ENCODE measurements at places on chromosomes 7 and 10. TPM values are rescaled to one million over a fixed set of nuclear protein-coding genes. Genes with fewer than 3 reads are reported as not detected.

Gene AGAP5
- 3.1 TPM for total RNA-seq

Gene ARHGEF5
- 32.7 TPM for total RNA-seq

Gene SDK1
- 7.3 TPM for total RNA-seq

Gene GFRA1
- 2.0 TPM for total RNA-seq

Gene DTX2
- 59.1 TPM for total RNA-seq

Gene NRG3
- 4.3 TPM for total RNA-seq

Gene PNLIPRP3
- not detected for total RNA-seq

Gene GRK5
- total RNA-seq, result 2.5 TPM

Gene SLC26A3
- total RNA-seq, result not detected

GRCh38 chr10:49383853-49384252 is 12.0 kb downstream of the DRGX start:
- H3K4me3 ChIP-seq, result no peak overlapping the region
- H3K27me3 ChIP-seq, result no peaks in the 10 kb centered on the region
- no peak overlapping the region for H3K27ac ChIP-seq
- H3K36me3 ChIP-seq, result no peaks in the 10 kb centered on the region
- no peaks in the 10 kb centered on the region for H3K4me1 ChIP-seq

DNA sequence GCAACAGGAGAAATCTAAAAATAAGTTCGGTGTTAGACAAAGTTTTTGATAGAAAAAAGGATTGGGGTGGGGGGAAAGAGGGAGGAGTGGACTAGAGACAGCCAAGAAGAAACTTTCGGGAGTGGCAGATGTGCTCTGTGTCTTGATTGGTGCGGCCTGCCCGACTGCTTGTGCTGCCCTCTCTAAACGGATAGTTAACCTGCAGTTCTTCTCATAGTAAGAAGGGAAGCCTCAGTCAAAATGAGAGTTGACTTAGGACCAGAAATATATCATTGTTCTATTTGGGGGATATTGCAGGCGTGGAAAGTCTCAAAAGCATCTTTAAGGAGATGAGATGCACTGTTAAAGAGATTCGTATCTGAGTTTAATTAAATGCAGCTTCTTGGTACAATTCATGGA is 39.3 kb downstream of the UBE3C start:
- H3K36me3 ChIP-seq, result peaks cover 78% of the 10 kb centered on the region
- no peak for DNase-seq
- no peaks in the 10 kb centered on the region for H3K27me3 ChIP-seq
- no peak overlapping the region for H3K27ac ChIP-seq
- no peaks in the 10 kb centered on the region for H3K4me1 ChIP-seq

GRCh38 chr7:44466300-44467216 is 23.9 kb downstream of the NUDCD3 start:
- H3K36me3 ChIP-seq, result no peaks in the 10 kb centered on the region
- no peak overlapping the region for H3K27ac ChIP-seq
- no peaks in the 10 kb centered on the region for H3K4me1 ChIP-seq
- DNase-seq, result no peak

DNA sequence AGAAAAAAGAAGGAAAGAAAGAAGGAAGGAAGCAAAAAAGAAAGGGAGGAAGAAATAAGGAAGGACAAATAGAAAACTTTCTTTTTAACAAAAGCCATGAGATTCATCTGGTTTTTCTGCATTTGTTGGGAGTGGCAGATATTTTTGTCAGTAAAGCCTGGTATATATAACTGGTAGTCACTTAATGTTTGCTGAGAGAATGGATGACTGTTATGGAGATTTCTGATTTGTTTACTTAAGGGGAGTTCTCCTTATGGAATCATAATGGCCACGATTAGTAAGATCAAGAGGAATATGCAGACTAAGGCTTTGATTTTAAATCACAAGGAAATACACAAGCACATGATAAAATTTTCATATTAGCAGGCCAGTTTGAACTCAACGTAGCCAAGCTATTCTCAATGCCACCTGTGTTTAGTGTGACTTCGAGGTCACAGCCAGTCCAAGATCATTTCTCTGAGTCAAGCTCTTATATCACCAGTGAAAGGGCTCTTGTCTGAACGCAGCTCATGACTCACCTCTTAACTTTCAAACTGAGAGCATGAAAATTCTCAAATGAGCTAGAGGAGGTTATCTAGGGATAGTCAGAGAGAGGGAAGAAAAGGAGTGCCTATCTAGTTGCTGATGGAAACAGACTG is 445.1 kb upstream of the ZMIZ1 start:
- 0 out of 2 replicates have a peak, but pooled peaks cover 2% of the 10 kb centered on the region for H3K4me1 ChIP-seq
- no peaks in the 10 kb centered on the region for H3K27me3 ChIP-seq
- H3K36me3 ChIP-seq, result no peaks in the 10 kb centered on the region
- H3K27ac ChIP-seq, result no peak overlapping the region
- no peak overlapping the region for H3K4me3 ChIP-seq

DNA sequence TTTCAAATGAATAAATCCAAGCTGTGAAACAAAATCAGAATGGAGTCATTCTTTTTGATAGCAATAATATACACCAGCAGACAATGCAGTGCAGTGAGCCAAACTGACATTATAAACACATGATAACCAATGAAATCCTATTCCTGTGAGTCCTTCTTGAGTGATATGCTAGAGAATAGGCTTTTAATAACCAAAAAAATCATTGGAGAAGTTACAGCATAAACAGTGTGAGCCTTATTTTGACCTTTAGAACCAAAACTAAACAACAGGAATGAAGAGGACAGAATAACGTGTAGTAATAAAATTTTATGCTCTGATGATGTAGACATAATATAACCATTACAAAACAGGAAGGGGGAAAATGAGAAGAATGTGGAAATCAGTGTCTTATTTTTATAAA is 8.7 kb downstream of the HUS1 start:
- H3K36me3 ChIP-seq, result peaks cover 63% of the 10 kb centered on the region
- H3K4me1 ChIP-seq, result no peaks in the 10 kb centered on the region
- no peaks in the 10 kb centered on the region for H3K27me3 ChIP-seq
- DNase-seq, result no peak

- no peaks in the 10 kb centered on the region for H3K4me1 ChIP-seq
- no peak overlapping the region for H3K27ac ChIP-seq
- no peaks in the 10 kb centered on the region for H3K36me3 ChIP-seq
These were observed 48.4 kb downstream of the C10orf143 start for GRCh38 chr10:130062201-130062600.

DNA sequence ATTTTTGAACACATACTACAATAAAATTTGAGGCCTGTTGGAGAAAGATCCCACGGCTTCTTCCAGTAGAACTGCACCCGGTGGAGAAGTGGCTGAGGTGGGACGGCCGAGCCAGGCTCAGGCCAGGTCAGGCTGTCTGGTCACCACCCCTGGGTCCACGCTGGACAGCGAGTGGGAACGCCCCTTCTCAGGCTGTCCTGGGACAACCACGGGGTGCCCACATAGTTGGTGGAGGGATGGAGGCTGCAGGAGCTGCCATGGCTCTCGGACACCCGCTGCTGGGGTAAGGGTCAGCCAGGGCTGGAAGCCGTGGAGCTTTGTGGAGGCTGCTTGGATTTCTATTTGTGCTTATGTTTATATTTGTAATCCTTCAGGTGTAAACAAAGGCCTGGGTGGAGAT is 206.5 kb downstream of the DNAJB6 start:
- no peaks in the 10 kb centered on the region for H3K4me1 ChIP-seq
- H3K27me3 ChIP-seq, result no peaks in the 10 kb centered on the region
- no peak for DNase-seq
- no peak overlapping the region for H3K27ac ChIP-seq

- H3K27ac ChIP-seq, result no peak overlapping the region
- no peaks in the 10 kb centered on the region for H3K36me3 ChIP-seq
- no peaks in the 10 kb centered on the region for H3K4me1 ChIP-seq
- DNase-seq, result no peak
These were observed 33.1 kb downstream of the DENND2A start for GRCh38 chr7:140607441-140607989.

- H3K27me3 ChIP-seq, result no peaks in the 10 kb centered on the region
- no peak for DNase-seq
- peaks cover 11% of the 10 kb centered on the region for H3K4me1 ChIP-seq
These were observed 551.8 kb upstream of the GALNT17 start for GRCh38 chr7:70580161-70580560.

GRCh38 chr10:80477813-80478212 is 23.7 kb downstream of the TSPAN14 start:
- peaks cover 10% of the 10 kb centered on the region for H3K4me1 ChIP-seq
- H3K27me3 ChIP-seq, result no peaks in the 10 kb centered on the region
- H3K4me3 ChIP-seq, result no peak overlapping the region
- no peak for DNase-seq
- H3K27ac ChIP-seq, result no peak overlapping the region
- no peaks in the 10 kb centered on the region for H3K36me3 ChIP-seq

GRCh38 chr10:33715303-33715975 is 381.0 kb upstream of the NRP1 start:
- H3K4me1 ChIP-seq, result no peaks in the 10 kb centered on the region
- no peaks in the 10 kb centered on the region for H3K27me3 ChIP-seq
- no peak for DNase-seq

DNA sequence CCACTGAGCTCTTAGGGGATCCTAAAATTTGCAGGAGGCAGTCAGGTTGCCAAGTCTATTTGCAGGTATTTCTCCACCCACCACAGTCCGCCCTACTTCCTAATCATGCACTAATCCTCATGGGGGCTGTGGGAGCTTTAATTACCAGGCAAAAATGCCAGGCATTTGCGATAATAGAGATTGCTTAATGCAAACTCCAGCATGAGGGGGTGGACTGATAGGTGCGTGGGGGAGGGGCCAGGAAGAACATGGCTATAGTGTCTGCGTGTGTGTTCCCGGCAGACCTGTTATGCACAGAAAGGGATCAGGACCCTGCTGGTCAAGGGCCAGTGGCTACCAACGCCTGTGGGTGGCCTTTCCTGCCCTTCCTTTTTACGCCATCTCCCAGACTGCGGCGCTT is 15.6 kb upstream of the AQP1 start:
- no peak for DNase-seq
- no peak overlapping the region for H3K27ac ChIP-seq
- no peaks in the 10 kb centered on the region for H3K36me3 ChIP-seq
- no peak overlapping the region for H3K4me3 ChIP-seq

GRCh38 chr7:46559194-46559832 is 638.2 kb upstream of the IGFBP3 start:
- H3K27ac ChIP-seq, result no peak overlapping the region
- no peaks in the 10 kb centered on the region for H3K4me1 ChIP-seq
- H3K27me3 ChIP-seq, result no peaks in the 10 kb centered on the region
- H3K36me3 ChIP-seq, result no peaks in the 10 kb centered on the region
- DNase-seq, result no peak

DNA sequence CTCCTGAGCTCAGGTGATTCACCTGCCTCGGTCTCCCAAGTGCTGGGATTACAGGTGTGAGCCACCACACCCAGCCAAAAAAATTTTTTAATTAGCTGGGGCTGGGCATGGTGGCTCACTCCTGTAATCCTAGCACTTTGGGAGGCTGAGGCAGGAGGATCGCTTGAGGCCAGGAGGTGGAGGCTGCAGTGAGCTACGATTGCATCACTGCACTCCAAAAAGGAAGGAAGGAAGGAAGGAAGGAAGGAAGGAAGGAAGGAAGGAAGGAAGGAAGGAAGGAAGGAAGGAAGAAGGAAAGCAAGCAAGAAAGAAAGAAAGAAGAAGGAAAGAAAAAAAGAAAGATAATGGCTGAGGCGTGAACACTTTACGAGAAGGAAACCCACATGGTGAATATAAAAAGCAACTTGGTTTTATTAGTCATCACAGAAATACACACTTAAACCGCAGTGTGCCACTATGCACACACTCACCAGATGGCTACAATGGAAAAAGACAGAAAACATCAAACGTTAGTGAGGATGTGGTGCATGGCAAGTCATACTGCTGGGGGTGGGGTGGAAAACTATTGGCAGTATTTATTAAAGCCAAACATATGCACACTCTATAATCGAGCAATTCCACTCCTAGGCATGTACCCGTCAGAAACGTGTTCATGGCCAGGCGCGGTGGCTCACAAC is 4.4 kb upstream of the CCL26 start:
- peaks cover 2% of the 10 kb centered on the region for H3K36me3 ChIP-seq
- H3K27ac ChIP-seq, result no peak overlapping the region
- no peak for DNase-seq
- peaks cover 8% of the 10 kb centered on the region for H3K4me1 ChIP-seq

DNA sequence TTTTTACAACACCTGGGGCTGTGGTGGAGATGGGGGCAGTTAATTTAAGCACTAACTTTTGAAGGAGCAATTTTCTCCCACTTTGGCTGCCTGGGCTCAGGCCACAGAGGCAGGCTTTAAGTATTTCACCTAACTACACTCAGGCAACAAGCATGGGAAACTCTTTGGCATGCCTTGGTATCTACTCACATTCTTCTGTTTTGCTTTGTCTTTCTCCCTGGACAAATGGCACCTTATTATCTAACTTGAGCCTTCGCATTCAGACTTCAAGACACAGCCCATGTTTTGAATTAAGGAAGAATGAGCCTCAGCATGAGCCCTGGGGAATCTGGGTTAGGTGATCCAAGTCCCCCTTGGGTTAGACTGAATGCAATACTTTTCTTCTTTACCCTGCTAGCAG is 31.8 kb upstream of the BMPER start:
- peaks cover 14% of the 10 kb centered on the region for H3K4me1 ChIP-seq
- no peak overlapping the region for H3K4me3 ChIP-seq
- H3K27ac ChIP-seq, result no peak overlapping the region
- H3K27me3 ChIP-seq, result no peaks in the 10 kb centered on the region
- no peaks in the 10 kb centered on the region for H3K36me3 ChIP-seq

DNA sequence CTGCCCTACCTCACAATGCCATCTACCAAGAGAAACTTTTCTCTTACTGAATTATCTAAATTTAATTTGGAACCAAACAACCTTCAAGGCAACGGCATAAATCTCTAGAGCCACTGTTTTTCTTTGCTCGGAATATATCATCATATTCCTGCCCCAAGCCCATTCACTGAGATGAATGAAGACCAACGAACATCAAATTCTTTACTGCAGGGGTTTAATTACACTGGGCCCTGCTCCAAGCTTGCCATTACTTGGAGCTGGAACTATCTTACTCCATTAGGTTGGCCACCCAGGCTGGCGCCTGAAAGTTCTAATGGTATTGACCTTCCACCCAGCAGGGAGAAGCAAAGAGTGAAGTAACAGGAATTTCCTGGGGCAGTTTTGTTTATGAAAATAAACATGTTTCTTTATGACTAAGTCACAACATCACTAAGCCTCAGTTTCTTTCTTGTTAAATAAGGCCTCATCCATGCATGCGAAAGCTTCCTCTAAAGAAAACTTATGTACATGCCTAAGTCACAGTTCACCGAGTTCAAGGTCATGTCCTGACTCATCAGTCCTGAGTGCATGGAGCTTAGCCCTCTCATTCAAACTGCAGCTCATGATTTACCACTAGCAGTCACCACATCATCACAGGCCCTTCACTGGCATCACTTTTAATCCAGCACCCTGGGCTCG is 42.1 kb upstream of the ANAPC16 start:
- no peak for DNase-seq
- no peaks in the 10 kb centered on the region for H3K27me3 ChIP-seq
- H3K4me3 ChIP-seq, result no peak overlapping the region

GRCh38 chr7:2612445-2613097 is 19.2 kb upstream of the TTYH3 start:
- no peak overlapping the region for H3K4me3 ChIP-seq
- no peaks in the 10 kb centered on the region for H3K4me1 ChIP-seq
- no peaks in the 10 kb centered on the region for H3K27me3 ChIP-seq
- no peaks in the 10 kb centered on the region for H3K36me3 ChIP-seq
- DNase-seq, result peak; percentile 89
- no peak overlapping the region for H3K27ac ChIP-seq
